ENCODE measurements at places on chromosomes 6 and 20.

DNA sequence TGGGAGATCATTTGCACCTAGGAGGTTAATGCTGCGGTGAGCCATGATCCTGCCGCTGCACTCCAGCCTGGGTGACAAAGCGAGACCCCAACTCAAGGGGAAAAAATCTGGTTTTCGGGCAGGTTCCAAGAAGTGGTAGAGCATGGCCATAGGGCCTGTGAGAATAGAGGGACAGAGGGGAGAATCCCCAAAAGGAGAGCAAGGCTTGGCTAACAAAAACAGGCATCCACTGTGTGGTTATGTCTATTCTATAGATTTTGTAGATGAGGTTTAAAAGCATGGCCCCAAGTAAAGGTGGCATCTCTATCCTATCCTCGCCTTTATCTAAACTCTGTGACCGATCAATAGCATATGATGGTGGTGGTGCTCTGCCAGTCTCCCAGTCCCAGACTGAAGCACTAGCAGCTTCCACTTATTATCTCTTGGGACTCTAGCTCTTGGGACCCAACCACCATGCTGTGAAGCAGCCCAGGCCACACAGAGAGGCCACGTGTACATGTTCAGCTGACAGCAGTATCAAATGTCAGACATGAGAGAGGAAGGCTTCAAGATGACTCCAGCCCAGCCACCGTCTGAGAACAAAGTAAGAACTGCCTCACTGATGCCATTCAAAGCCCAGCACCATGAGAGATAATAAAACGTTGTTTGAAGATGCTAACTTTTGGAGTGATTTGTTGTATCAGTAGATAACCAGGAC is 27.7 kb downstream of the EIF2S2 start:
- no peak for DNase-seq

DNA sequence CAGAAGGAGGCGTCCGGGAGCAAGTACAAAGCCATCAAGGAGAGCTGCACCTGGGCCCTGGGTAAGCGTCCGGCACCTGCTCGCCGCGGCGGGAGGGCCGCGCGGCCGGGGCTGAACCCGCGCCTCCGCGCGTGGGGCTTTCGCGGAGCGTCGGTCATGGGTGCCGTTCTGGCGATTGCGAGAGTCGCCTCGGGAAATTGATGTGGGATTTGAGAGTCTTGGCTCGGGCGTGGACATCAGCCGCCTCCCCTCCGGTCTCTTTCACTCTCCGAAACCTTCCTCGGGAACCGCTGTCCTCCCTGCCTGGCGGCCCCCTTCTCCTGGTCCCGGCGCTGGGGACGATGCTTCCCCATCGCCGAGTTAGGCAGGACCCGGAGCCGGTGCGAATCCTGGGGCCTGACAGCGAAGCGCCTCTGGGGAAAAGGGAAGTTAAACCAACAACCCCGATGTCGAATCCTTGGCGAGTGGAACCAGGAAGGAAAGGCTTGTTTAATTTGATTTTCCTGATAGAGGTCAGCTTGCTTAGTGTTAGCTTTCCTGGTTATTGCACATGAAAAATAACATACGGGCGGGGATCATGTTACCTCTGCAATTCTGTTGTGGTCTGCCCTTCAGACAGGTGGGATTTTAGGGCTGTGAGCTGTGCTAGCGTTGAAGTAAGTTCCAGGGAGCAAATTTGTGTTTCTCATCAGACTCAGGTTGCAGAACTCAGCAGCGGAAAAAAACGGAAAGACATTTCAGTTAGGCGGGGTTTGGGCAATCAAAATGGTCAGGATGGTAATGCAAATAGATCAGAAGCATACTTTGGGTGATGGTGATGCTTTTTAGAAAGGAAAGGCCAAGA is 594 bp downstream of the ARFGEF3 start:
- DNase-seq = peak; percentile 15

GRCh38 chr6:15039136-15039535 is 206.7 kb upstream of the JARID2 start:
- no peak for DNase-seq

GRCh38 chr6:93916716-93917115 is 497.4 kb upstream of the EPHA7 start:
- DNase-seq = no peak

GRCh38 chr6:167442796-167443680 is 118.2 kb downstream of the TTLL2 start:
- DNase-seq = no peak

DNA sequence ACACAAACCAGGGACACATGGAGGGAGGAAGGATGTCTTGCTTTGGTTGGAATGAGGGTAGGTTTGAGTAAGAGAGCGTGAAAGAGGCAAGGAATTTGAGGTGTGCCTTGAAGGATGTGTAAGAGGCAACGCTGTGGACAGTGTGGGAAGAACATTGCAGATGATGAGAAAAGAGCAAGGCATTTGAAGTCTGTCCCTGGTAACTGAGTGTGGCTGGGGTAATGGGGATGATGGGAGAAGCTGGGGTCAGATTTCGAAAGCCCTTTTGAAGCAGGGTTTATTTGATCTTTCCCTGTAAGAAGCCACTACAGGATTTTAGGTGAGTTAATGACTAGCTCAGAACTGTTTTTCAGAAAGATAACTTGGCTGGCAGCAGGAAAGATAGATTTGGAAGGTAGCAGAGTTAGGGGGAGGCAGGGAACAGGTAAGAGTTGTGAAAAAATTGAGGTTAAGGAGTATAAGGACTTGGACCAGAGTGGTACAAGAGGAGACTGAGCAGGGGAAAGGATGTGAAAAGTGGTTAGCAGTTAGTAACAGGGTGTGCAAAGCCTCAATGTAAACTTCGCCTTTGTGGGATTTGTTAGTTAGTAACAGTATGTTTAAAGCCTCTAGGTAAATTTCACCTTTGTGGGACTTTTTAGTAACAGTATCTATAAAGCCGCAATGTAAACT is 17.7 kb downstream of the UTRN start:
- no peak for DNase-seq

GRCh38 chr6:133896344-133896721 is 7.4 kb downstream of the TCF21 start:
- DNase-seq = no peak

DNA sequence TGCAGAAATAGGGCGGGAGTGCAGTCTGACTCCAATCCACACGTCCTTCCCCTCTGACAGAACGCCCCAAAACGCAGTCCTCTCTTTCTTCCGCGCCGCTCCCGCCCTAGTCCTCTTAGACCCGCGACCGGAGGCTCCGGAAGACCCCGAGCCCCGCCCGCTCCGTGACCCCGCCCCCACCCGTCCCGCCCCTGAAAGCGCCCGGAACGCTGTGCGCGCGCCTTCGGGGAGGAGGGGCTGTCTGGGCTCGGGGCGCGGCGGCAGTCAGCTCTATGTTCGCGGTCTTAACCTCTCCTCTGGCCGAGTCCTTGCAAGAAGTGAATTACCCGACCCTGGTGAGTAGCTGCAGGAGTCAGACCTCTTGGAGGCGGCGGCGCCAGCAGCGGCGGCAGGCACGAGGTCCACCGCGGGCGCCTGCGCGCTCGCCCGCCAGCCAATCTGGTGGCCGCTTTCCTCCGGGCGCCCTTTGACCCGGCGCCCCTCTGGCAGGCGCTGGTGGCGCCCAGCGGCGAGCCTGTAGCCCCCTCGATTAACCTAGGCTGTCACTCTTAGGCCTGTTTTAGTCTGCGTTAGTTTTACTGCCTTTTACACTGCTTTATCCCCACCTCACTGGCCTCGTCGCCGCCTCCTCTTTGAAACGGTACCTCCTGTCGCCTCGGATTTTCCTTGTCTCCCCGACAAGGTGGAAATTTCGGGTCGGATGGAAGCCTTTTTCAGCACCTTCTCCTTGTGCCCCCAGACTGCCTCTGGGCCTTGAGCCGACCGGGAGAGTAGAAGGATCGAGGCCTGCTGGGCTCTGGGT is at the start of gene MANEA:
Gene MANEA, plus strand, starts transcription at position 232 of the 802 bp plus-strand sequence. CDS start 8,905 bp downstream, outside the sequence.
- DNase-seq = peak; percentile 80

DNA sequence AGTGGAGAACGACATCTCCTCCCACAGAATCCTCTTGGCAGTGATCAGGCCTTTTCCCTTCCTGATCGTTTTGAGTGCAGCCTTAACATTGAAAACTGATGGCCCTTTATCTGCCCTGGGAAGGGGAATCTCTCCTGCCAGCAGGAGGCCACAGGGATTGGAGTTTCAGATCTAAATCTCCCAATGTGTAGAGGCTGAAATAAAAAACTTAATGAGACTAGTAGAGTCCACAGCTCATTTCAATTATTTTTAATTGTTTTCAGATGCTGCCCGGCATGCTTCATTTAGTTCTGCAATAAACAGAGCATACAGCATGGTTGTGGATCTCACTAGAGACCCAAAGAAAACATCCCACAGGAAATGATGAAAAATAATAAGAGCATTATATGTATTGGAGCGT is 662.2 kb upstream of the HS3ST5 start:
- DNase-seq = no peak

DNA sequence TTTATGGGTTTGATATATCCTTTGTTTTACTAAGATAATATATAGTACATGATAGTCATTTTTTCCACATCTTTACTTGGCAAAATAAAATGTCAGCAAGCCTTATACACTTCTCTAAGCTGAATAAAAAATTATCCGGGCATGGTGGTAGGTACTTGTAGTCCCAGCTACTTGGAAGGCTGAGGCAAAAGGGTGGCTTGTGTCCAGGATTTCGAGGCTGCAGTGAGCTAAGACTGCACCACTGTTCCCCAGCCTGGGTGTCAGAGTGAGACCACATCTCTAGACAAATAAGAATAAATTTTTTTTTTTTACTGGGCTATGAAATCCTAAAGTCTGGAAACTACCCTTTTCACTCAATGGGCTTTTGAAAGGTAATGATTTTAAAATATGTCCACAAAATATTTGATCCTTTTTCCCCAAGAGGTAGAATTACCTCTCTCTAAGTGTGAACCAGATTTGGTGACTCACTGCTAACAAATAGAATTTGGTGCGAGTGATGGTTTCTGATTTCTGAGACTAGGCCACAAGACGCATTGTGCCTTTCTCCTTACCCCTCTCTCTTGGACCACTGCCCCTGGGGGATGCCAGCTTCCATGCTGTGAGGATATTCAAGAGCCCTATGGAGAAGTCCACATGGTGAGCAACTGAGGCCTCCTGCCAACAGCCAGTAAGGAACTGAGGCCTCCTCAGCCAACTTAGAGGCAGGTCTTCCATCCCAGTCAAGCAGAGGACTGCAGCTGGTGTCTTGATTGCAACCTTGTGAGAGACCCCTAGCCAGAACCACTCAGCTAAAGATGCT is 84.2 kb upstream of the ZNFX1 start:
- DNase-seq = no peak

- DNase-seq = no peak
Observed at GRCh38 chr20:57896563-57896962, 186.7 kb upstream of the PMEPA1 start.

GRCh38 chr20:37229357-37229756 is 32.3 kb downstream of the GHRH start:
- no peak for DNase-seq

- no peak for DNase-seq
Observed at GRCh38 chr6:69408886-69409285, 387.9 kb downstream of the LMBRD1 start.

DNA sequence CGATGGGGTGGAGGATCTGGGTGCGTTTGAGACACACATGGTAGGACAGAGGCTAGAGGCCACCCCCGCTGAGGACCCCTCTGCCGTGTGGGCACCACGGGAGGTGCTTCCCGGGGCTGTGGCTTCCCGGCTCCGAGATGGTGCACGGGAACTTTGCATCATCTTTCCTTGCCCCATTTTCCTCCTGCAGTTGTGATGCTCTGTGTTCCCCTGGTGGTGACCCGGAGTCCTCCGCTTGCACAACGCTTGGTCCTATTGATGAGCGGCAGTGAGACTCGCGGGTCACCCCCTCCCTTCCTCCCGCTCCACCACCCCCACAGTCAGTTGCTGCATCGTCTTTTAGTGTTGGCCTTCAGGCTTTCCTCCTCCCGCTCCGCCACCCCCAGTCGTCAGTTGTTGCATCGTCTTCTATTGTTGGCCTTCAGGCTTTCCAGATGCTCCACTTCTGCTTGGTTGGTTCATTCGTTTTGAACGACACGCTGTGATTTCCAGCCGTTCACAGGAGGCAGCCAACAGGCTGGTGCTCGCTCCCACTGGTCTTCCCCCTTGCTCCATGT is 37.3 kb downstream of the PYGB start:
- DNase-seq = no peak

DNA sequence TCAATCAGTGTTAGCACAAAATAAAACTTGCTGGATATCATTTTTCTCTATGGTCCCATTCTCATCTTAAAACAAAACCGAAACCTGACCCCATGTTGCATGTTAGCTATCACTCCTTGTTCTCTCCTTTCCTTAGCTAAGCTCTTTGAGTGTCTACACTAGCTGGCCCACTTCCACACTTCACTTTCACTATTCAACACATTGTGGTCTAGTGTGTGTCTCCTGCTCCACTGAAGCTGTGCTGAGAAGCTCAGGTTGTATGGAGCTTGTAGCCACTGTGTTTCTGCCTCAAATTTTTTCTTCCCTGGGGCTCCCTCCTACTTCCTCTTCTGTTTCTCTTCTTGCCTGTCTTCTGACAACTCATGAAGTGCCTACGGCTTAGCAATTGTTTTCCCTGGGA is 223.0 kb downstream of the NKAIN2 start:
- peak; percentile 25 for DNase-seq

GRCh38 chr6:76914737-76915136 is 548.6 kb downstream of the HTR1B start:
- no peak for DNase-seq

DNA sequence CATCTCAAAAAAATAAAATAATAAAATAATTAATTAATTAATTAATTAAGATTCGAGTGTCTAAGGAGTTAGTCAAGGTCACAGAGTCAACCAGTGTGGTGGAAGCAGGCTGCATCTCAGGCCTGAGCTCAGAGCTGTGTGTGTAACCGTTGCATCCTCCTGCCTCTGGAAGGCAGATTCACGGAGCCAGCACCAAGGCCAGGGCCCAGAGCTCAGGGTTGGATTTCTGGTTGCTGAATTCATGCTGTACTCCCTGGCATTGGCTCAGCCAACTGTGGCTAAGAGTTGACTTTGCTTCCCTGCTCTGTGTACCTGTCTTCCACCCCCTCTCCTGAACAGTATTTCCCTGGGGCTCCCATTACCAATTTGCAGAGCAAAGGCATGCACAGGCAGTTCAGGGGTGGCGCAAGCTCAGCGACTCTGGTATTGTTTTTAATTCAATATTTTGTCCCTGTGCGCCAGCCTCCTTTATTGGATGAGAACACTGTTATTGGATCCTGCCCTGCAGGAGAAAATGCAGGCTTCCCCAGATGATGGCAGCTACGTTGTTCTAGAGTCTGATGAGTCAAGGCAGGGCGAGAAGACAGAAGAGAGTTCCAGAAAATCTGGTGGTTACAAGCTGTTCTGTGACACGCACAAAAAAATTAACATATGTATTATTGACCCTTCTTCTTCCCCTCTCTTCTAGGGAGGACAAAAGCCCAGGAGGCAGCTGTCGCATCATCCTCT is 12.3 kb upstream of the CTNNBL1 start:
- DNase-seq = no peak

DNA sequence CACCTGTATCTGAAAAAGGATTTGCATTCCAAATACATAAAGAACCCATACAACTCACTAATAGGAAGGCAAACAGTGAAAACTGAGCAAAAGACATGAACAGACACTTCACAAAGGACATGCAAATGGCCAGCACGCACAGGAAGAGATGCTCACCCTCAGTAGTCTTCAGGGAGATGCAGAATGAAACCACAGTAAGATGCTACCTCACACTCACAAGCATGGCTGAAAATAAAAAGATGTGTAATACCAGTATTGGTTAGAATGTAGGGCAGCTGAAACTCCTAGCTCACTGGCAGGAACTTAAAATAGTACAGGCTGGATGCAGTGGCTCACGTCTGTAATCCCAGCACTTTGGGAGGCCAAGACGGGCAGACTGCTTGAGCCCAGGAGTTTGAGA is 64.6 kb downstream of the SNX5 start:
- DNase-seq = no peak

All from RPMI8226 (cell line).